ENCODE measurements at places on chromosomes 3 and 15. TPM values are rescaled to one million over a fixed set of nuclear protein-coding genes. Genes with fewer than 3 reads are reported as not detected.

GRCh38 chr3:52495777-52496602 is 852 bp downstream of the STAB1 start:
- no peak for DNase-seq

DNA sequence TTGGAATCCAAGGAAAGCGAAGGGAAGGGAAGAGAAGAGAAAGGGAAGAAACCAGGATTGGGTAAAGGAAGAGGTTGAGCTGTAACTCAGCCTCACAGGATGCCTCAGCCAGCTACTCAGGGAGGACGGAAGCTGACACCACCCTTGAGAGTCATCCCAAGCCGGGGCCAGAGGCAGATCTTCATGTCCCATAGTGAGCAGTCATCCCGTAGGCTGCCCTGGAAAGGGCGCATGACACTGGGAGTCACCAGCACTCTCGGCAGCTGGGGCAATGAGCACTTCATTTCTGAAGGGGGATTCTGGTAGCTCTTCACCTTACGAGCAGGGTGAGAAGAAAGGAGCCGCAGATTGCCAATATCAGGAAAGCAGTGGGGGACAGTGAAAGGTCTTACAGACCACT is 60.1 kb upstream of the PCSK6 start:
- no peak for DNase-seq

DNA sequence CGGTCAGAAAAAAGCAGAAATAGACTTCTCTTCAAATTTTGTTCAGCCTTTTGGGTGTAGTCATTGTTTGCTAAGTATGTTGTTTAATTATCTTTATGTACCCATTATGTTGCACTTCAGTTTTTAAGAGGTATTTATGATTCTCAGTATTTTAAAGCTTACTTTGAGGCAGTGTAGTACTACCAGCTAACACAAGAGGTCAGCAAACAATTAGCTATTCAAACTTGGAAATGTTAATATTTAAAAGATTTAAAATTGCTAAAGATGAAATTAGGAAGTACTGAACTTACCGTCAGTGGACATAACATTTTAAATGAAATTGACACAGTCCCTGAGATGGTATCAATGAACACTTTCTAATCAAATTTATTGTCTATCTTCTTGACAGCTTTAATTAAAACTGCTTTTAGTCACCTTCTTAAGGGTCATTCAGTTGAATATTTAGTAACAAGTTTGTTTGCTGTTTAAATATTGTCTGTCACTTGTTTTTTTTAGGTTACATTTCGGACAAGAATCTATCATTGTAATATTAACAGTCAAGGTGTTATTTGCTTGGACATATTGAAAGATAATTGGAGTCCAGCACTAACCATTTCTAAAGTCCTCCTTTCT is 28.1 kb downstream of the NKIRAS1 start:
- no peak for DNase-seq

PRR20G gene
- total RNA-seq: not detected

DNA sequence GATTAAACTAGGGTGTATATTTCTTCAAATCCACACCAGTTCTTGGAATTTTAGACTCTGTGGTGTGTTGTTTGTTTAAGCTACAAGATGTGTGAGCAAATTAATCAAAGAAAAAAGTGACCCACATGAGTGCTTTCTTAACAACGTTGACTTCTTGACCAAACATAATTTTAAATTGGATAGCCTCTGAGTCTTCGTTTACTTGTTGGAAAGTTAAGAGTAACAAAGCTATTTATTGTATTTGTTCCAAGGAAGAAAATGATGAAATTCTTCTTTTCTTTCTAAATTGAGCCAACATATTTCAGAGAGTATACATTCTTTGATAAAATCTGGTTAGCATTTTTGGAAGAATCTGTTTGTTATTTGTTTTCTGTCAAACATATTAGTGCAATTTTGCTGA is 99.9 kb upstream of the IGSF10 start:
- DNase-seq: no peak

- DNase-seq: peak; percentile 25
These were observed 150.7 kb downstream of the TMCO5A start for GRCh38 chr15:38085114-38085513.

- peak; percentile 74 for DNase-seq
These were observed 90.7 kb downstream of the IGF2BP2 start for GRCh38 chr3:185733980-185734724.

DNA sequence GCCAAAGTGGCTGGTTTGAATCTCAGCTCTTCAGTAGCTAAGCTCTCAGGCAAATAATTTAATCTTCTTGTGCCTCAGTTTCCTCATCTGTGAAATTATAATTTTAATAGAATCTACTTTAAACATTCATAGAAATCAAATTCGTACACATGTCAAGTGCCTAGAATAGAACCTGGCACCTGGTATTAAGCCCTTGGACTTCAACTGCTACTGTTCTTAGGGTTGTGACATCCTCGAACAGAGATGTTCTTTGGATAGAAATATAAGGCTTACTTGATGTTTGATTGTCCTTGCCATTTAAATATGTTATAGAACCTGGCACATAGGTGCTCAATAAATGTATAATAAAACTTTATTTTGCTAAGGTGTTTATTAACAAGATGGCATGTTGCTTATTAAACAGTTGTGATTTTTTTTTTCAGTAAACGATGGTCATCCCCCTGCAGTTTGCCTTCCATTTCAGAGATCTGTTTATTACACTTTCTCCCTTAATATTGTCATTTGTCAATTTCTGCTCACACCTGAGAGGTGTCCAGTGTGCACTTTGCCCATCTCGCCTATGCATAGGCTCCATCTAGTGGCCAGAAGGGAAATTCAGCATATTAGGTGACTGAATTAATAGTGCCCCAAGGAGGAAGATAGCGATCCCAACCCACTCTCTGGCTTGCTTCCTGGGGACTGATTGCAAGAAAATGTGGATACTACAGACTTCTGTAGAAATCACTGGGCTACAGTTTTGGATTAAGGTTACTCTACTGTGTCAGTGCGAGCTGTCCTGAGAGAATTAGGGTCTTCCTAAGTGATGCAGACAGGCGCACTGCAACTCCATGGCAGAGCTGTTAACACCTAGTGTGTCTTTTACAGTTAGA is 10.7 kb downstream of the IGF1R start:
- DNase-seq: no peak

DNA sequence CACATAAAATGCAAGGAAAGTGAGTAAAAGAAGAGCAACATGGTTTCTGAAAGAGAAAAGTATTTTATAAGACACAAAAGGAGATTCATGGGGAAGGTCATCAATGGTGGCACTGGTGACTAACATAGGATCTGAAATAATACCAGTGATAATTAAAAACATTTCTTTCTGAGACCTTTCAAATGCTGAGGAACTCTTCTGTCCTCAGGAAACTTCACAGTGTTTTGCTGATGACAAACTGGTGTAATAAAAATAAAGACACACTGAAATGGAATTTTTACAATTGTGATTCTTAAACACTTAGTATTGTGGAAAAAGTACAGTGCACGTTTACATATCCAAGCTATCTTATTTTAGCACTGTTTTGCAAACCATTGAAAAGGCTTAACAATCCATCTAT is 80.4 kb upstream of the ZBTB20 start:
- no peak for DNase-seq

CGNL1 gene
- total RNA-seq: 2.0 TPM

DNA sequence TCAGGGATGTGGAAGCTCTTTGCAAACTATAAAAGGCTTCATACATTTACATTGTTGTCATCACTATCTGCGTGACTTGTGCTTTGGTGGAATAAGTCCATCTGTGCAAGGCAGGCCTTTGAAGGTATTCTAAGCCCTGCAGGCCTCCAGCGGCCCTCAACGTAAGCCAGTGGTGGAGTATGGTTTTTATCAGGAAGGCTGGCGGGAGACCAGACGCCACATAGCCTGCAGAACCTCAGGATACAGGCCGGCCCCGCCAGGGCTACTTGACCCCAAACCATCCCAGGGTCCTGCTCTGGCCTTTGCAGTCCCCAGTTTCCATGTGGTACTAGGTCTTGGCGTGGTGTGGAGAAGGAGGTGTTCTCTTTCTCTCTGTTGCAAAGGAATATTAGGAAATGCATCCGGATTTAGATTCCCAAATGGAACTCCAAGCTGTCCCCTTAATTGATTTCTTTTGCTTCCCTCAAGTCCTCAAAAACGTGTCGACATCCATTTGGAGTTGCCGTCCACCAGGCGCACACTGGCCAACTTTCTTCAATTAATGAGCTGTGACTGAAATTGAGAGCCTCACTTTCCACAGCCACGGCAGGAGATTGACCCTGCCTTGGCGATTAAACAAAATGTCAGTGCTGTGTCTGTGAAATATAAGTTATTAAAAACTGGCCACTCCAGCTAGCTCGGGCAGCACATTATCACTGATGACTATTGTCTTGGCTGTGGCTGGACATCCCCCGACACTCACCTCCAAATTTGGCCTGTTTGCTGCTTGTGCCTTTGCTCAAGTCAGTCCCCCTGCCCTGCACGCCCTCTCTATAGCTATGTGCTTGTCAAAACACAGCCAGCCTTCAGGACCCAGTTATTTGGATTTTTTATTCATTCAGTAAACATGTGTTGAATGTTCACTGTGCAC is 239.8 kb upstream of the TLE3 start:
- no peak for DNase-seq

- no peak for DNase-seq
These were observed 78.2 kb downstream of the FAIM start for GRCh38 chr3:138686771-138687221.

DNA sequence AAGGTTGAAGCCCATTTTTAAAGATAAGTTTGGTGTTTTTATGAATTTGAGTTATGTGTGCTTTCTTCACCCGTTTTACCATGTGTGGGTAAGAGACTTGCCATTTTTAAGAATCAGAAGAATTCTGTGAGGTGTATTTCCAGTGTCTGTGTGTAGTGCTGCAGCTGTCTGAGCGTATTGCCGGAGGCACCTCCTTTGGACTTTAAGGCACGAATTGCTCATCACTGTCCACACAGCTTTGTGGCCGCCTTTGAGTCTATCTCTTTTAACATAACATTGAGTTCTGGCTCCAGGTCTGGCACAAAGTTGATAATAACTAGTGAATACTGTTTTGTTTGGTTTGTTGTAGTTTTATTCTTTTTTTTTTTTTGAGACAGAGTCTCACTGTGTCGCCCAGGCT is 25.8 kb downstream of the SCG5 start:
- no peak for DNase-seq

- DNase-seq: peak; percentile 19
These were observed 21.4 kb downstream of the CCDC12 start for GRCh38 chr3:46955157-46955556.

DNA sequence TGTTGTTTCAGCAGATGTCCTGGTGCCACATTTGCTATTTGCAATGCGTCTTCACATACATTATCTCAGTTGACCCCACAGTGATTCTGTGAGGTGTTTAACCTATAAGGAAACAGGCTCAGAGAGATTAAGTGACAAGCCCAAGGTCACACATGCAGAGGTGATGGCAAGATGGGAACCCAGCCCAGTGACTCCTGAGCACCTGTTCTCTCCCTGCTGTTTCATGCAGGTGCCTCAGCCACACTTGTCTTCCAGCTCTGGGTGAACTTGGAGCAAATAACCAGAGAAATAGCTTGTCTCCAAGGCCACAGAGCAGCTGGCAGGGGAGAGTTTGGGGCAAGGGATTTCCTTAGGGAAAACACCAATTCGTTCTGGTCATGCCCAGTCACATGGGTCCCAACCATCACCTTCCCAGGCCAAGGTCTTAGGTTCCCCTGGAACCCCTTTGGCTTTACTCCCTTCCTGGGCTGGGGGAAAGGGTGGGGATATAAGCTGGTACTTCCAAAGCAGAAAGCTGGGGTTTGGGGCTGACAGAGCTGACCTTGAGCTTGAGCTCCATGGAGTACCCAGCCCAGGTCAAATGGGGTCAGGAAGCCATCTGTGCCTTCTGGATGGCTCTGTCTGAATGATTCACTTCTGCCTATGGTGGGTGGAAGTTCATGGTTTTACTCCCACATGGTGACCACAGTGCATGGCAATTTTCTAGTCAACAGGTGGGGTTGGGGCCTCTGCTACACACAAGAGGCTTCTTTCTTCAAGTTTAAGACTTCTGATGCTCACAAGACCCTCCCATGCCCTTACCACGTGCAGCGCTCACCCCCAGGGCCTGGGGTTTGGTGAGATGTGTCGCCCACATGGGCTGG is 22.4 kb downstream of the LIPC start:
- no peak for DNase-seq

GRCh38 chr3:99579246-99579645 is 59.1 kb upstream of the COL8A1 start:
- no peak for DNase-seq

All from Peyer's patch (tissue), 4 donors.